ENCODE measurements at places on chromosomes 7 and 10.

DNA sequence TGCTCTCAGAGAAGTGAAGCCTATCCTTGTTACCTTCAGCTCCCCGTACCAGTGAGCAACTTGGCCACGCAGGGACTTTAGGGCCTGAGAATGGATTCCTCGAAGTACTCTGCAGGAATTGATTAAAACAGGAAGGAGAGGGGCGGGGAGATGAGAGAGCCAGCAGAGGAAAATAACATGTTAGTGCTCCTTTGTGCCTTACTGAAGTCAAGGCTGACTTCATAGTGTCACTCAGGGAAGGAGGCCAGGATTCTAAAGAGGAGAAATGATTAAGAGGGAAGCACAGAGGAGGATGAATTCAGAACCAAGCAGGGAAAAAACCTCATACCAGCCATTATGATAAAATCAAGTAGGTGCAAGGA, 195.6 kb upstream of the RHOBTB1 start:
- DNase-seq = no peak

GRCh38 chr10:7202793-7203355, 208.0 kb downstream of the SFMBT2 start:
- no peak for DNase-seq

DNA sequence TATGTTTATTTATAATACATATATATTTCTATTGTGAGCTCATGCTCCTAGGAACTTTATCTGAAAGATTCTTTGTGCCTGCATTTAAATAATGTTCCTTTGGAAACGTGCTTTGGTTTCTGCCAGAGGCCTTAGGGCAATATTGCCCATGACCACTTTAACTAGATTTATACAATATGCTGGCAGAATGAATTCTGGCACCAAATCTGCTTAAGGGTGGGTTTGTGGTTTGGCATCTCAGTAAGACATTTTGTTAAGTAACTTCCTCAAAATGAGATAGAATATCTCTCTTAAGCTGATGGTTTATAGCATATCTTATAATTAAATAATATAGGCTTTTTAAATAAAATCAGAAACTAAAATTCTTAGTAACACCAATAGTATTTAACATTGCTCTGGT, 252.9 kb downstream of the RNLS start:
- DNase-seq = no peak

- no peak for DNase-seq
Observed at GRCh38 chr10:49219248-49219647, 31.1 kb upstream of the TMEM273 start.

GRCh38 chr10:102757323-102757722, 13.6 kb downstream of the WBP1L start:
- DNase-seq = no peak

GRCh38 chr10:49360271-49361177, 35.4 kb downstream of the DRGX start:
- no peak for DNase-seq

GRCh38 chr7:19121977-19122588, 4.6 kb upstream of the TWIST1 start:
- no peak for DNase-seq

- no peak for DNase-seq
Observed at GRCh38 chr10:44974082-44974627, 4.5 kb downstream of the DEPP1 start.

GRCh38 chr10:28520346-28520745, 12.6 kb upstream of the WAC start:
- no peak for DNase-seq

DNA sequence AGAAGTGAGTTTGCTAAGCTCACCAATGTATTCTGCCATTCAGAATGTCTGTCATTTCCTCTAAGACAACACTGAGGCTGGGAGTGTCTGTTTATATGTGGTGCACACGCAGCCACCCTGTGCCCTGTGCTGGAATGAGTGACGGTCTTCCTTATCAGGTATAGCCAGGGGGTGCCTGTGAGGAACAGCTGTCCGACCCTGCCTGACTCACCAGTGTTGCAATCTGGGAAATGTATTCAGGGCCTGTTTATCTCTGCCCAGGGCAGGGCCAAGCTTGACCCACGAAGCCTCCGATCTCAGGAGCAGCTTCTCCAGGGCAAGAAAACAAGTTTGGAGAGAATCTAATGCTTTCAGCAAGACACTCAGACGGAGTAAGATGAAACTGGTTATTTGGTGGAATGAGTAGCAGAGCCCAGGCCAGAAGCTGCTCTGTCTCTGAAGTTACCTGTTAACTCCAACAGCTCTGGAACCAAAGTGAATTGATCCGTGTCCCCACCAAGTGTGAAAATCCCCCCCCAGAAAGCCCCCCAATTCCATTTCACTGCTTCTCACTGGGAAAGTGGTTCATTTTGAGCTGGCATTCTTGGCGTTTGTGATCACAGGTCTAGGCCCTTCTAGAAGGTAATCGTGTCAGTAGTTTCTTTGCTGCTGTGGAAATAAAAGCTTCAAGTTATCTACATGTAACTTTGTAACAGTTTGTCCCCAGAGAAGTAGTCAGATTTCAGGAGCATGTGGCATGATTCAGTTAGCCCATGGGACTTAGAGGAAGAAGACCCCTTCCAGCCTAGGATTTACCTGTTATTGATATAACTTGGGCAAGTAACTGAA, 6.1 kb upstream of the UBE2H start:
- no peak for DNase-seq

DNA sequence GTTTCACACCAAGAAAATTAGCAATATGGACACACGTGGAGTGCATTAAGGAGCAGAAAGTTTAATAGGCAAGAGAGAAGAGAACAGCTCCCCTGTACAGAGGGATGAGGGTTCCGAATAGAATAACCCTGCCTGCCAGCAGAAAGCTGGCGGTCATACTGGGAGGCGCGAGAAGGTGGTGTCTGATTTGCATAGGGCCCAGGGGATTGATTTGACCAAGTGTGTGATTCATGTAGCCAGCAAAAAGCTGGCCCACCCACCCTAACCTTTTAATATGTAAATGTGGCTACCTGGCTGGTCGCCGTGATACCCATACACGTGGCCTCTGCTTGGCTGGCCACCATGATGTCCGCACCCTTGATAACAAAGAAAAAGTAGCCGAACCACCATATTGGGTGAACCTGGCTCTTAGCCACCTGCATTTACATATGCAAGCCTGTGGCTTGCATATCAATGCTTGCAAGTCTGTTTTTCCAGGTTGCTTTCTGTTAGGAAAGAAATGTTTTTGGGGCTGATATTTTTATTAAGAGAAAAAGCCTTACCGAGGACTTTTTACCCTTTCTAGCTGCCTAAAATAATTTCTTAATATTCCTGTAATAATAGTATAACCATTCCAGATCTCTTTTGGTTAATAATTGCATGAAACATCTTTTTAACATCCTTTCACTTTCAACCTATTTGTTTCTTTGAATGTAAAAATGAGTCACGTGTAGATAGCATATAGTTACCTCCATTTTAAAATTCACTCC, 20.5 kb upstream of the VWDE start:
- DNase-seq = no peak

DNA sequence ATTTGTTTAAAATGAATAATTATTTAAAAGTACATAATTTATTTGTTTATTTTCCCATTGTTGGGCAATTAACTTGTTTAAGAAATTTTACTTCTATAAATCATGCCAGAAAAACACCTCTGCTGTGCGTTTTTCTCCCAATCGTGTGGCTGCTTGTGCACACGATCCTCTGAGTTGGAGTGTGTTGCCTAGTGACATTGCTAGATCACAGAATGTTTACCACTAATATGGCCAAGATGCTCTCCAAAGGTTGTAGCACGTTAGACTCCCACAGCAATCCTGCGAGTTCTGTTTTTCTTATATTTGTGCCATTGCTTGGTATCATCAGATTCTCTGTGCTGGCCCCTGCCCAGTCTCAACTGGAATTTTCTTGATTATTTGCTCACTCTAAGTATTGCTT, 207.1 kb upstream of the ADCY1 start:
- DNase-seq = no peak

GRCh38 chr10:8279598-8279997, 225.1 kb downstream of the GATA3 start:
- DNase-seq = no peak

GRCh38 chr10:80406204-80406603, 2.1 kb upstream of the PRXL2A start:
- DNase-seq = no peak

DNA sequence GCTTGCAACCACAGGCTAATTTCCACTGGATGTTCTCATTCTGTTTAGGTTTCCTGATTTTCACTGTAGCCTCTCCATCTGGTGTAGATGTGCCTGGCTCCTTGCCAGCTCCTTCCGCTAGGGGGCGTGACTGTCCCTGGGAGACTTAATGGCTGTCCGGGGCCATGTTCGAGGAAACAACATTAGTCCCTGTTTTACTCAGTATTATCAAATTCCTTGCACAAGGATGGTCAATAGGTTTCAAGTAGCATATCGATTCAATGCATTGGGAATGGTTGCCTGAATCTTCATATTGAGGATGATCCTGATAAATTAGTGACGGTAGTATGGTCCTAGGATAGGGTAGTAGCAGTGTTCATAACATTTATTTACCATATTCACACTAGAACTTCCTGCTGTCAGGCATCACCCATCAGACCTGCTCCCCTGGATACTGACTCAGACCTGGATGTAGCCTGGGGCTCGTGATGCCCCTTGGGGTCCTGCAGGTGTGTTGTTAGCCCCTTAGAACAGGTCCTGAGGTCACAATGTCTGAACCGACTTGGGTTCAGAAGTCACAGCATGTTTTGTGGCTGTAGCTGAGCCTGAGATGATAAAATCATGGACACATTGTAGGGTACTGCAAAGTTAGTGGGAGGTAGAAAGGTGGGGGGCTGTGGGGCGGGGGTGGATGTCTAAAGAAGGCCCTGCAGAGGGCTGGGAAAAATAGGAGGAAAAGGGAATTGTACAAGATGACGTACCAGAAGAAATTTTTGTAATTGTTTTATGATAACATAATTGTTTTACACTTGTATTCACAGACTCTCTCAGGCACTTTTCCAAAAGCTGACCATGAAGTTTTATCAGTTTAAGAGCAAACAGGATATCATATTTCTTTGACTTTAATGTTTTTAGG, 8.9 kb upstream of the EXOC6 start:
- peak; percentile 41 for DNase-seq

DNA sequence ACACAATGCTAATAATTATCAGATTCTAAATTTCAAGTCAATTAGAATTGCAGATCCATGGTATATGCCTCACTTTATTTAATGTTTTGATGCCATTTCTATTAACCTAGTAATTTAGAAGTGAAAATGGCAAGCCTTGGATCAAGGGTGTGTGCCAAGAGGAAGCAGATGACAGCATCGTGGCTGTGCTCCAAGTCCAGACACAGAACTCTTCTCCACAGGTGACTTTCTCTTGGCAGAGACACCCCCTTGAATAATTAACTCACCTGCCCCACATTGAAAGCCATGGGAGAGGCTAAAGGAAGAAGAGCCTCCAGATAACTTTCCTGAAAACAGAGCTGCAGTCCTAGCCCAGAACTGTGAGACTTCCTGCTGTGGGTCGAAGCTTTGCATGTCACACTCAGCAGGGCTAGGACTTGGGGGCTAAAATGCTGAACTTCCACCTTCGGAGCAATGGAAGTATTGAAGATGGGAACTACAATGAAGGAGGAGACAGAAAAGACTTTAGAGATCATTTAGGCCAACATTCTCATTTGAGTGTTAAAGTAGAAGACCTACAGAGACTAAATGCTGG, 996 bp upstream of the C10orf90 start:
- no peak for DNase-seq

- DNase-seq = no peak
Observed at GRCh38 chr10:133306941-133307379, 1.7 kb downstream of the TUBGCP2 start.

- DNase-seq = no peak
Observed at GRCh38 chr10:88800152-88801125, 2.1 kb upstream of the LIPM start.

- no peak for DNase-seq
Observed at GRCh38 chr7:38428041-38428440, 154.6 kb upstream of the TARP start.

GRCh38 chr7:30005464-30005863, 15.9 kb upstream of the SCRN1 start:
- DNase-seq = no peak

GRCh38 chr7:22154143-22154529, 202.8 kb downstream of the RAPGEF5 start:
- no peak for DNase-seq

DNA sequence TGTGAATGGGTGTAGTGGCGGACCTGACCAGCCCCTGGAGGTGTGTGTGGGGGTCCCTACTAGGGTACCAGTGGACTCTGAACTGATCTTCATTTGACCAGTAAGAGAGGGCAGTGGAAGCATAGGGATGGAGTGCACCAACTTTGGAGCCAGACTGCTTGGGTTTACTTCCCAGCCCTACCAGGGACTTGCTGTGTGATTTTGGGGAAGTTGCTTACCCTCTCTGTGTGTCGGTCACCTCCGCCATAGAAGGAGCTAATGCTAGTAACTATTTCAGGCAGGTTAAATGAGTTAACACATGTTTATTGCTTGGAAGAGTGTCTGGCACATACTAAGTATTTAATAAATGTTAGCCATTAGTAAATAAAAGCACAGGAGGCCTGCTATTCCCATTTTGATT, 6.6 kb downstream of the ADCYAP1R1 start:
- no peak for DNase-seq

GRCh38 chr10:11242443-11243387, 225.0 kb downstream of the CELF2 start:
- DNase-seq = no peak

DNA sequence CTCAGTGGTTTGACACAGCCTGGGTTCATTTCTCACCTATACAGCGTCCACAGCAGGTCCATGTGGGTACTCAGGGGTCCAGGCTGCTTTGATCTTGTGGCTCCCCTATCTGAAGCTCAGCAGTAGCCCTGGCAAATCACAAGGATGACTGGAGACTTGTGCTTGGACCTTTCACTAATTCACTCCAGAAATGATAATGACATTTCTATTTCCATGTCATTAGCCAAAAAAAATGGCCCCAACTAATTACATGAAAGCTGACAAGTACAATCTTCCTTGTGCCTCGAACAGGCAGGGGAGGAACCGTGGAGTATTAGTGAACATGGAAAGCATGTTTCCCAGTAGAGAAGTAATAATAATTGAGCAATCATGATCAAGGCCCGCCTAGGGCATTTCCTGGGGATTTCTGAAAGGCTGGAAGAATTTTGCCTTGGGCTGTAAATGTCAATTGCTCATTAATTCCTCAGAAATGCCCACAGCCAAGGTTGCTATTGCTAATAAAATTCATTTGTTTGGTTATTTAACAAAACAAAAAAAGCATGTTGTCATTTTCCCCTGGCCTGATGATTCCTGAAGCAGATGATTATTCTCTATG, 586.1 kb downstream of the SDK1 start:
- DNase-seq = no peak

- no peak for DNase-seq
Observed at GRCh38 chr10:132860532-132860931, 74.6 kb upstream of the NKX6-2 start.

DNA sequence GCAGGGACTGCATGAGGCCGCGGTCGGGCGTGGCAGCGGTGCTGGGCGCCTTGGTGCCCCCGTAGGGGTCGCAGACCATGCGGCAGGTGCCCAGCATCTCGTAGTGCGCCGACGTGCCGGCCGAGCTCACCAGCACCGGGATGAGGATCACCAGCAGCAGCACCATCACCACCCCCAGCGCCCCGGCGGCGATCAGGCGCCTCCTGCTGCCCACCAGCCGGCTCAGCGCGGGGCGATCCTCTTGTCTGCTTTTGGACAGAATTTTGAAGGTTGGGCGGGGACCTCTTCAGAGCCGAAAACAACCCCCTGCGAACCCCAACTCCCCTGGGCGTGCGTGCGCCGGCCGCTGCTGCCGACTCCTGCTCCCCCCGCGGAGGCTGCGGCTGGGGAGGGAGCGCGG, 779 bp downstream of the C1QL3 start:
- DNase-seq = peak; percentile 2
